ENCODE measurements at places on chromosomes 6 and 20. TPM values are rescaled to one million over a fixed set of nuclear protein-coding genes. Genes with fewer than 3 reads are reported as not detected.

DNA sequence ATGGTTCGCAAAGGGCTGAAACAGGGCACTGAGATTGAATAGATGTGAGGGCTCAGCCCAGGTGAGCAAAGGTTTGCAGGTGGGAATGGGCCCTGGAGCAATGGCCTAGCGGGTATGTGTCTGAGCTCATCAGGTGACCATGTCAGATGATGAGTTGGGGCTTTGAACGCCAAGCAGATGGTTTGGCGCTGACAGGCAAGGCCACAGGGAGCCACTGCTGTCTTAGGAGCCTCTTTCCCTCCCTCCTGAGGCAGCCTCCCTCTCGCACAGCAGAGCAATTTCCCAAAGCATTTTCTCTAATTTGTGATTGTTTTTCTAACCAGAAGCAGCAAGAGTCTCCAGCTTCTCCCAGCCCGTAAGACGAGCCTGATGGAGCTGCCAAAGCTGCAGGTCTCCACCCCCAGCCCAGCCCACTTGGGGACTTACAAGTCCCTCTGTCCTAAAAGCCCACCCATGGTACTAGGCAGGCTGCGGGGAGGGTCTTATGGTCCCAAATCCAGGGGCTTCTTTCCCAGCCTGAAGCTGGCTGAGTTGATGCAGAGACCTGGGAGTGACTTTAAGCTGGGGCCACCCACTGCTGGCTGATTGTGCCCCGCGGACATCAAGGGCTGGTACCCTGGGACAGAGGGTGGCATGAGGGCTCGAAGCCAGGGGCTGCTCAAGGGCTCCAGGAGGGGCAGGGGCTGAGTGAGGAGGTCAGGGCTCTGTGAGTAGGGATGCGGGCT, 11.6 kb downstream of the CDH22 start:
- no peak for DNase-seq

DNA sequence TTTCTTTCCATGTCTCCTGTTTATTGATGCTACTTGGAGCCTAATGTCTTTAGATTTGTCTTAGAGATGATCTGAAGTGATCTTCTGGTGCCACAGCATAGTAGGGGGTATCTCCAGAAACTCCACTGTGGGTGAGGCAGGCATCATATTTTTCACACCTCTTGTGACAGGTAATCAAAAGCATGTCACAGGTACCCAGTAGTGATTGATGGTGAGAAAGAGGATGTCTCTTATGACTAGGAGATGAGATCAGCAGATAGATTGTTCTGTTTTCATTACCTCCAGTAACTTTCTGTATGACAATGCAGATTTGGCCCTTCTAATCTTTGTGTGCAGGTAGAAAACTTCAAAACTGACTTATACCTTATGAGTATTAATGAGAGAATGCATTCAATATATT, 13.5 kb downstream of the NCOA7 start:
- DNase-seq: no peak

DNA sequence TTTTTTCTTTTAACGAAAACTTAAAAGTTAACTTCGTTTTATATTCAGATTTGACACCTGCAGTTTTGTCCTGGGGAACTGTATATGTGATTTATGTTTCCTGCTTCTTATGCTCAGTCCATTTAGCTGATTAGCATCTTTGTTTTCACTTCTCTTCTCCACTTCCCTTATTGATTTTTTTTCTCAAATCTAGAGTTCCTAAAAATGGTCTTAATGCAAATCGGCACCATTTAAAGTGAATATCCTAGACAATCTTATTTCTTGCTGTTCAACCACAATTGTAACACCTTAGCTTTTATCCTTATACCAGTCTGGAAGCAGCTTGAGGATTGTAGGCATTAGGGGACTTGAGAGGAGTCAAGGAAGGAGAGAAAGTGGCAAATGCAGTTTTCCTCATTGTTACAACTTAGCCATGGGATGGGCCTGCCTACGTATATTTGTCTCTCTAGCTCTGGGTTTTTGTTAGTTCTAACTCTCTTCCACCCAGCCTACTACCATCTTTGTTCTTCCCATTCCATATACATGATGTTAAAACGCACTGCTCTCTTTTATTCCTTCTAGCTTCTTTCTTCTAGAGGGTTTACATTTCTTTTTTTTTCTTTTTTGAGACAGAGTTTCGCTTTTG, 8.5 kb downstream of the QRSL1 start:
- no peak for DNase-seq

- no peak for DNase-seq
These were observed 265.5 kb downstream of the DLL1 start for GRCh38 chr6:170025341-170025911.

DNA sequence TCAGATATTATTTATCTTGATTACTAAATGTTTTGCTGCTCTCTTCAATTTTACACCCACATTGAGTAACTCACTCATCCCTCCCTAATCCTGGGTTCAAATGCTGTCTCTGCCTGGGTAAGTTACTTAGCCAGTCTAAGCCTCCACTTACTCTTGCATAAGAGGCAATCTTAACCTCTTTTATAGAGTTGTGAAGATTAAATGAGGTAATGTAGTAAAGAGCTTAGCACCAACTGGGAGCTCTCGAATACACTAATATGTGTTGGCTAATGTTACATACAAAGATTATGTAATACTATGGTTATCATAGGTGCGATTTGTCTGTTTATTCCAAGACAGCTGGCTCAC, 134.4 kb upstream of the STMND1 start:
- no peak for DNase-seq

DNA sequence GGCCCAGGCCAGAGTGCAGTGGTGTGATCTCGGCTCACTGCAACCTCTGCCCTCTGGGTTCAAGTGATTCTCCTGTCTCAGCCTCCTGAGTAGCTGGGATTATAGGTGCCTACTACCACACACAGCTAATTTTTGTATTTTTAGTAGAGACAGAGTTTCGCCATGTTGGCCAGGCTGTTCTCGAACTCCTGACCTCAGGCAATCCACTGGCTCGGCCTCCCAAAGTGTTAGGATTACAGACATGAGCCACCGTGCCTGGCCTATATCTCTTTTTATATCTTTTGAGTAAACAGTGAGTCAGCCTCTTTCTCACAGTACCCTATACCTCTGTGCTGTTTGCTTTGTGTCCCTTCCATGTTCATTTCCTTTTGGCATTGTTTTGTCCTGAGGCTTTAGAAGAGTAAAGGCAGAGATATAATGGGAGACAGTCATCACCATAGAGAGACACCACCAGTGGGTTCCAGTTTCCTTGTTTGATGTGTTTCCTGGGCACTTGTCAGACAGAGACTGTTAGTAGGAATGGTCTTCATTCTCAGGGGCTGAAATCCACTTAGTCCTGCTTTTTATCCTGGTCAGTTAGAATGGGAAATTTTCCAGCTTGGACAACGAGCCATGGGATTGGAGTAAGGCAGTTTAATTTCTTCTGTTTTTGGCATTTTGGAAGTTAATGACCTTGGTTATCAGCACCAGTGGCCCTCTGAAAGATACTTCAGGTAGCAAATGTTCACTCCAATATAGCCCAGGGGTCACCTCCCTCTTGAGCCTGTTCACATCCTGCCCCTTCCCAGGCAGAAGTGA, 32.2 kb upstream of the ASXL1 start:
- peak; percentile 58 for DNase-seq

Gene RUNX2
- not detected for total RNA-seq

Gene SLC22A16
- not detected for total RNA-seq

Gene BANF2
- not detected for total RNA-seq

Gene PAX1
- not detected for total RNA-seq

Gene HSPA12B
- total RNA-seq: 7.9 TPM

Measured in pulmonary artery endothelial cell (primary cell).